Sciatic nerve (tissue), 2 donors: ENCODE measurements at places on chromosomes 11 and 22. TPM values are rescaled to one million over a fixed set of nuclear protein-coding genes. Genes with fewer than 3 reads are reported as not detected.

- DNase-seq, result peak; percentile 74
These were observed 34.8 kb upstream of the CARS1 start for GRCh38 chr11:3091846-3092602.

- no peak for DNase-seq
These were observed 13.7 kb downstream of the CYB561A3 start for GRCh38 chr11:61347916-61348461.

DNA sequence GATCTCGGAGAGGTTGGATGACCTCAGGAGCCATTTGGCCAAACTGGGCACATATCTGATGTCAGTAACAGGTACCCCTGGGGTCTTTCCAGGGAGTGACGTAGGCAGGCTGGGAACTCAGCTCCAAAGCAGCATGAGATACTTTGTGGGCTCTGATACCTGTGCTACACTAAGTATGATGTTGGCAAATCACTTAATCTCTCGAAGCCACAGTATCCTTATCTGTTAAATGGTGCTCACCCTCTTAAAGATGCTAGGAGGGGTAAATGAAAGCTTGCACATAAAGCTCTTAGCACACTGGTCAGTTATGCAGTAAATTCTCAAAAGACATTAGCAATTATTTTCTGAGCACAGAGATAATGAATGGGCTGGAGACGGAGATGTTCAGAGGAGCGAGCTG is 17.1 kb upstream of the DGKZ start:
- DNase-seq, result no peak

GRCh38 chr11:76049511-76049910 is 156.8 kb downstream of the WNT11 start:
- DNase-seq, result no peak

DNA sequence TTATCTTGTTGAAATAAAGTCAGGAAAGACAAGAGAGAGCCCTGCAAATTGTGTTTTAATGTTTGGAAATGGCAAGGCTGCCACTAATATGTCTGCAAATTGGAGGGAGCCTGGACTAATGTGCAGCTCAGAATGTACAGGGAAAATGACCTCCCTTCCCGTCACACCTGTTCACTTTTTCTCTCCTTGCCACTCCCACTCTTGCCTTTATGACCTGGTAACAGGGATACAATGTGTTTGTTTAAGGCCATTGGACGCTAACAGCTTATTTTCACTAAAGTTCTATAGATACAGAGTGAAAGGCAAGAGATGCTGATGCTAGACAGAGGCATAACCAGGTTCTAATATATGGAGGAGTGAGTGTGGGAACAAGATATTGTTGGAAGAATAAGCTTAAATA is 203.9 kb downstream of the RAB38 start:
- no peak for DNase-seq

GRCh38 chr11:107689317-107690202 is 22.3 kb downstream of the SLN start:
- DNase-seq, result peak; percentile 78

DNA sequence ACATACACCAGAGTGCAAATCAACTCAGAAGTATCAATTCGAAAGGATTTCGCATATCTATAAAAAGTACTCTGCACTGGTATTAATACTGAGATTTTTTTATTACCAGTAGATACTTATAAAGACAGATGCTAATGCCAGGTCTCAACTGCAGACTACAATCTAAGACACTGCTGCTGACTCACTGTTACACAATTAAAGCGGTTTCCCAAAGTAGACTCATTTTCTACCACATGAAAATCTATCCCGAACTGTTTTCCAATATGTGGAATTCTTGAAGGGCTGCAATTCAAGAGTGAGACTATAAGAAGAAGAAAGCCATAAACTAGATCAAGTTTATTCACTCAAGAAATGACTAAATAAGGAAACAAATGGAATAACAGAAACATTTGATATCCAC is 57.2 kb upstream of the ARHGAP32 start:
- no peak for DNase-seq

DNA sequence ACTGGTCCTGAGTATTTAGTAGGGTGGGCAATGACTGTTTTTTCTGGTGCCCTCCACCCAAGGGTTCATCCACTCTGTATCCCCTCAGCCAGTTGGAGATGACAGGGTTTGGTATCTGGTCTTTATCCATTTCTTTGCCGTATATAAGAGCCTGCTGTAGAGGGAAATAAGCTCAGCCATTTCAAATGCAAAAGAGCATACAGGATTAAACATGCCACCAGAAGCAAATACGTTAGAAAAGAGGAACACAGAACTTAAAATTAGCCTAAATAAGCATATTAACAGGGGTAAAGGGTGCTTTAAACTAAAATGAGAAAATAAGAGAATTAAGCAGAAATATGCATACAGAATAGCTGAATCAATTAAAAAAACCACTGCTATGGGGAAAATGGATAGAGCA is 27.8 kb upstream of the TOP3B start:
- no peak for DNase-seq

Gene TCN2
- 21.6 TPM for total RNA-seq

Gene MB
- not detected for total RNA-seq

- peak; percentile 89 for DNase-seq
These were observed 6.3 kb upstream of the FADS3 start for GRCh38 chr11:61897387-61898246.

Gene MS4A3
- 1.4 TPM for total RNA-seq

GRCh38 chr11:67240576-67241389 is 25.5 kb upstream of the GRK2 start:
- DNase-seq, result peak; percentile 80

GRCh38 chr11:87628026-87628580 is 547.1 kb downstream of the RAB38 start:
- DNase-seq, result no peak

DNA sequence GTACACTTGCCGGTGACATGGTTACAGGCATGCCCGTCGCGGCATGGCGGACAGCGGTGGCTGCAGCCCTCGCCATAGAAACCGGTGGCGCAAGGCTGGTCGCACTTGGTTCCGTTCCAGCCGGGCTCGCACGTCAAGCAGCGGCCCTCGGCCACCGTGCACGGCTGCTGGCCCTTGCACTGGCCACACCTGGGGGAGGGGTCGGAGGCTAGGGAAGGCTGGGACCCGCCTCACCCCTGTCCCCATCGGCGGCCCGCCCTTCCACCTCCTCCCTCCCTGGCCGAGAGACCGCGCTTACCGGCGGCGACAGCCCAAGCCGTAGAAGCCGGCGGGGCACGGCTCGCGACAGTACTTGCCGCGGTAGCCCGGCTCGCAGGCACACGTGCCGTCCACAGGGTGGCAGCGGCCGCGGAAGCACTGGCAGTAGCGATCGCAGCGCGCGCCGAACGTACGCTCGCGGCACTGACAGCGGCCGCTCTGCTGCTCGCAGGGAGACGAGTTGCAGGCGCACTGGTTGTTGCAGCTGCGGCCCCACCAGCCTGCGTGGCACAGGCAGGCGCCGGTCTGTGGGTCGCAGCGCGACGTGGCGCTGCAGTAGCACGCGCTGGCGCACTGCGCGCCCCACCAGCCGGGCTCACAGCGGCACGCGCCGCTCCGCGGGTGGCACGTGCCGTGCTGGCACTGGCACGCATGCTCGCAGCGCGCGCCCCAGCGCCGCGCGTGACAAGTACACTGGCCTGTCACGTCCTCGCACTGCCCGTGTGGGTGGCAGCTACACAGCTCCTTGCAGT is 6.7 kb downstream of the SCARF2 start:
- DNase-seq, result peak; percentile 63

DNA sequence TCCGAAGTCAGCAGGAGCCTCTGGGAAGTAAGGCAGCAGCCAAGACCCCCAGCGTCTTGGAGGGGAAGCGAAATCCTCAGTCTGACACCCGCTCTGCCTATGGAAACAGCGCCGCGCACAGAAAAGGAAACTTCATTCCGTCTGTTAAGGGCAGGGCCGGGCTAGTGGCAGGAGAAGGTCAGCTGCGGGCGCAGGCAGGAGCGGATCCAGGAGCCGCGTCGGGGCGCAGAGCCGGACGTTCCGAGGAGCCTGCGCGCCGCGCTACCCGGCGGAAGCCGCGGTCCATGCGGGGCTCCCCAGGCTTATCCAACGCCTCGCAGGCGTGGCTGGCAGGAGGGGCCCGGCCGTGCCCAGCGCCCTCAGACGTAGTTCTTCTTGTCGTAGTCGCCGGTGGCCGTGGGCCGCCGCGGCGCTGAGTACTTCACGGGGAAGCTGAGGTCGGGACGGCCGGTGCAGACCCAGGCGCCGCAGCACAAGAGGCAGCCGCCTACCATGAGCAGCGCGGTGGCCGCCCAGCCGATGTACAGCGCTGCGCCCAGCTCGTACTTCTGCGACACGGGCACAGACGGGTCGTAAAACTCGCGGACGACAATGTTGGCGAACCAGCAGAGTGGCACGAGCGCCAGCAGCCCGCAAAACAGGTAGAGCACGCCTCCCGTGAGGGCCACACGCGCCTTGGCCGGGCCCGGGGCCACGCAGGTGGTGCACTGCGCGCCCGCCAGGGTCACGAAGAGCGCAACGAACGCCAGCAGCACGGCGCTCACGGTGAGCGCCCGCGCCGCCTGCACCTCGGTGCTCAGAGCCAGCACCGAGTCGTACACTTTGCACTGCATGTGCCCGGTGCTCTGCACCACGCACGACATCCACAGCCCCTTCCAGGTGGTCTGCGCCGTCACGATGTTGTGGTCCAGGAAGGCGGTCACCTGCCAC is 705 bp downstream of the CLDN5 start:
- DNase-seq, result no peak

- no peak for DNase-seq
These were observed 15.6 kb upstream of the INCENP start for GRCh38 chr11:62108017-62108750.

DNA sequence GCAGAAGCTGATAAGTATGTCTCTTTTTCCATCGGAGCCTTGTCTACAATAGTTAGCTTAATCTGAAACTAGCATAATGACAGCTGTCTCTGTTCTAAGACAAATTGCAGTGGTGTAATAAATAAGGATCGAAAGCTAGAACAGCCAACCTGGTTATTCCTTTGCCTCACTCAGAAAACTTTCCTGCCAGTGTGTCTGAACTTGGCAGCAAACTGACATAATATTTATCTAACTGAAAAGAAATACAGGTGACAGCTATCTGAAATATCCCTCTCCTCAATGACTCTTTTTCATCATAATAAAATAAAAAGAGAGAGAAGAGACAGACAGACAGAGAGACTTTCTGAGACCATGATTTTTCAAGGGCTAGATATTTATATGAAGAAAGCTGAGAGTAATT is 642.5 kb downstream of the LRRC4C start:
- no peak for DNase-seq

Gene DDTL
- total RNA-seq, result 4.0 TPM

GRCh38 chr11:65661599-65662246 is 993 bp downstream of the RELA start:
- DNase-seq, result no peak

DNA sequence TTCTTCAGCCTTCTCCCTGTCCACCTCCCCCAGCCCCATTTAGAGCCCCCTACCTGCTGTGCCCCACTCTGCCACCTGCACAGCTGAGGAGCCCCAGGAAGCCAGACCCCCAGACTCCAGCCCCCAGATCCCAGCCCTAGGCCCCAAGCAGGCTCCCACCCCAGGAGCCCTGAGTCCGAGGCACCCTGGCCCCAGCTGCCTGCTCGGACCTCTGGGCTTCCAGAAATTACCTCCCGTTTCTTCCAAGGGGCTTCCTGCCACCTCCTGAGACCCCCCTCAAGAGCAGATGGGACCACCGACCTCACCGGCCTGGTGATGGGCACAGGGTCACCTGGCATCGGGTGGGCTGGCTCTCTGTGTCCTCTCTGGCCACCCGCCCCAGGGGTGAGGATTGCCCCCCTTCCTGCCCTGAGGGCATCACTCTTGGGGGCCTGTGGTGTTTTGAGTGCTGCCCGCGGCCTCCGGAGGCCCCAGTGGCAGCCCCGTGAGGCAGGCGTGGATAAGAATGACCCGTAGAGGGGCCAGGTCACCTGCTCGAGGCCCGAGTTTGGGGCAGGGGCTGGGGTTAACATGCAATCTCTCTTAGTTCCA is 18.3 kb upstream of the TALDO1 start:
- DNase-seq, result no peak

DNA sequence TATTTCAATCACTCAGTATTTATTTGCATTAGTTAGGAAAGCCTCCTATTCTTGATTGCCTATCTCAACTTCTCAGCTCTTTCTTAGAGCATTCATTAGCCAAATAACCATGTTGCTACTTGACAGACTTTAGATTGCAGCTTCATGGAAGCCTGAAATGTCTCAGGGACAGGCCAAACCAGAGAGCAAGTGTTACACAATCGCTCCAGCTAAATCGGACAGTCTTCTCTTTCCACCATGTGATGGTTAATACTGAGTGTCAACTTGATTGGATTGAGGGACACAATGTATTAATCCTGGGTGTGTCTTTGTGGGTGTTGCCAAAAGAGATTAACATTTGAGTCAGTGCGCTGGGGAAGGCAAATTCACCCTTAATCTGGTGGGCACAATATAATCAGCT is 106.5 kb upstream of the DRD2 start:
- no peak for DNase-seq

DNA sequence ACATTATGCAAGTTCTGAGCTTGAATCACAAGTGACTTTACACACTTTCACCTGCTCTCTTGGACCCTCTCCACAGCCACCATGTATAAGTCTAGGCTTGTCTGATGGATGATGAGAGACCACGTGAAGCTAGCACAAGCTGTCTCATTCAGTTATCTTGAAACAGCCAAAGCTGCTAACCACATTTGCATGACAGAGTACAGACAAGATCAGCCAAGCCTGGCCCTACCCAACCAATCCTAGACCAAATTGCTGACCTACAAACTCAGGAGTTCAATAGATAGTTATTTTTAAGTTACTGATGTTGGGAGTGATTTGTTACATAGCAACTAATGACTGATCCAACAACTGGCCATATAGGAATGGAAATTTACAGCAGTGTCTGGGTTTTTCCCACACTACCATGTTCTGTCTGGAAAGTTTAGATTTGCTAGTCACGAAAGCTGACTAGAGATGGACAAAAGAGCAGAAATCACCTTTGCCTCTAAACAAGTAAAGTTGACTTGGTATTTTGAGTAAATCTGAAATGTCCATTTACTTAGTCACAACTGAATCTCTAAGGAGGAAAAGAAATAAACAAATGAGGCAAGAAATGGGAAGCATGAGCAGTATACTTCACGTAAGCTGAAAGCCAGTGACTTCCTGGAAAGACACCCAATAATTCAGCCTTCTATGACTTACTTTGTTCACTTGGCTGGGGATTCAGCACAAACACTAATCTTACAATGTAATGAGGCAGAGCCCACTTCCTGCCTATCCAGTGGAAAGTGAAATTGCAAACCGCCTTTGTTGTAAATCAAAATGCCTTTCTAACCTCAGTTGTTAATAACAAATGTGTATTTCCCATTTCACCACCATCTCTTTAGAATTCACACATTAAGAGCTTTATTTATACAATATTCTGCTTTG is 101.7 kb downstream of the FAM181B start:
- no peak for DNase-seq

Gene BATF2
- 2.9 TPM for total RNA-seq

DNA sequence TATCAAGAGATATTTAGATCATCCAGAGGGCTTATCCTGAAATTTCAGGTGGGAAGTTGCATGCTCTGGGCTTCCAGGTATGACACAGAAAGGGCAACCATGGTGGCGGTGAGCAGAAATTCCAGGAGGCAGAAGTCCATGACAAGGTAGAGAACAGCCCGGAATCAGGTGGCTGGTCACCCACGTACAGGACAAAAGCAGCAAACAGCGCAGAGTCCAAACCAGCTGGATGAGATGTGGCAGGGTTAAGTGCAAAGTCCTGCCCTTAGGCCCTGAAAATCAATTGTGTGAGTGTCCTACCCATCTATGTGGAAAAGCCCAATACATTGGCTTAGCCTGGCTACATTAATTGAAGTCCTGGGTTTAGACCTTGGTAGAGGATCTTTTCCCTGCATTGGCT is 11.6 kb downstream of the PPFIBP2 start:
- DNase-seq, result no peak

- no peak for DNase-seq
These were observed 256.1 kb upstream of the UBASH3B start for GRCh38 chr11:122399375-122399774.
